ENCODE measurements at places on chromosomes 3 and 15.

- no peak for DNase-seq
Measured at GRCh38 chr3:121855555-121855954, 20.5 kb downstream of the EAF2 start.

GRCh38 chr3:56624725-56625124, 58.3 kb downstream of the TASOR start:
- no peak for DNase-seq

DNA sequence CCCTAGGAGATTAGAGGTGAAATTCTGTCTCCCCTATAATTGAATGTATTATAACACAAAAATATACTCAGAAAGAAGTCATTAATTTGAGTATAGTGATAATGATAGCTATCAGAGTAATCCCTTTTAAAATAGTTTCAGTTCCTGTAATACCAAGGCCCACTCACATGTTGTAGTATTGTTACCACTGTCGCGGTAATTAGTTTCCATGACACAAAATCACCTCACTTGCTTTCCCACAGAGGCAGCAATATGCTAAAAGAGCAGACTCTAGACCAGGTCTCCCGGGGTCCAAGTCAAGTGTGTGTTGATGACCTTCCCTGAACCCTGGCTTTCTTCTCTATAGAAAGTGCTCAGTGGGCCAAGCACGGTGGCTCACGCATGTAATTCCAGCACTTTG, 39.5 kb upstream of the NSMCE3 start:
- DNase-seq = no peak

DNA sequence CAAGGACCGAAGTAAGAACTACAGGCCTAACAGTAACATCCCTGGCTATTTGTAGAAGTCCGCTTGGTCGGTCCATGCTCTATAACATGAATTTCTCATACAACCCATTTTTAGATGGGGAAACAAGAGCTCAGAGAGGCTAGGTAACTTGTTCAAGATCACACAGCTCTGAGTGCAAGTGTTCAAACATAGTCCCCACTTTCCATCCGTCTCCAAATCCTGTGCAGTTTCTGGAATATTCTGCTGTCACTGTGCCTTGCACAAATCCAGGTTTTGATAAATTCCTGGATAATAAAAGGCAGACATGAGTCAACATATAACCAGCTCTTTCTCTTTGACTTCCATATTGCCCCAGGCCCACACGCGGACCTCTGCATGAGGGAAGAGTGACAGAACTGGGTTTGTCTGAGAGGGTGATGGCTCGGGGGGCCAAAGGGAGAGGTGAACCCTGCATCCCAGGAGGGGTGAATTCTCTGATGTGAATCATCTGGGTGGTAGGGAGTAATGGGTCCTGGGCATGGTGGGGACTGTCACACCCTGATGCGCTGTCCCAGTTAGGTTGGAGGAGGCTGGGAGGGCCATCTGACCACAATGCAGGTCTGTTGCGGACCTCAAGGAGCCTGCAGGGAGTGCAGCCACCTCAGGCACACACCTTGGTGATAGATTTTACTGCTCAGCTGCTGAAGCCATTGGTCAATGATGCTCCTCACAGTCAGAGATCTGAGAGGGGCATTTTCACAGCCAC, 162.2 kb downstream of the SMAD6 start:
- no peak for DNase-seq

- no peak for DNase-seq
Measured at GRCh38 chr15:62094388-62094787, 27.6 kb downstream of the C2CD4A start.

DNA sequence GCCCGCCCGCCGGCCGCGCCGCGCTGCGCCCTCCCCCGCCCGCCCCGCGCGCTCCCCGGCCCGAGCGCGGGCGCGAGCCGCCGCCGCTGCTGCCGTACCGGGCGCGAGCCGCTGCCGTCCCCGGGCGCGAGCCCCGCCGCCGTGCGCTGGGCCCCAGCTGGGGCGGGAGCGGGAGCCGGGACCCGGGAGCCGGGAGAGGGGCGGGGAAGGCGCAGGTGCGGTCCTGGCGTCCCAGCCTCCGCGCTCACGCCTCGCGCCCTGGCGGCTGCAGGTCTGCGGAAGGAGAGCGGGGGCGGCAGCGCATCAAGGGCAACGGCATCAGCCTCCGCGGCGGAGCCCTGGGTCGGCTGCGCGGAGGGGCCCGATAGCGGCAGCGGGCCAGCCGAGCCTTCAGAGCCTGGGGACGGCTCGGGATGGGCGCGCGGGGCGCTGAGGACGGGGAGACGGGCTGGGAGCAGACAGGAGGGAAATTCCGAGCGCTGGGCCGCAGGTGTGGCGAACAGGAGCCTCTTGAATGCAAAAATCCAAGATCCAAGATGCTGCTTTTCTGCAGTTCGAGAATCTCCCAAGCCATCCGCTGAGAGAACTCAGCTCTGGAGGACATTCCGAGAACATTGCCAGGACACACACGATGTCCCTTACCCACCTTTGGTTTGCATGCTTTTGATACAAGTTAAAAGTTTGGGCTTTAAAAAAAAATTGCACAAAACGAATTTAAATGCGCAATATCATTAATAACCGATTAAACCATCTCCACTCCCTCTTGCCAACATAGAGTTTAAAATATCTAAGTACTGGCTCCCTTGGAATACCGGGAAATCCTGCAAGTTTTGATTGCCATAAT, 251.1 kb downstream of the TJP1 start:
- DNase-seq = peak; percentile 5

GRCh38 chr3:147359177-147360050, 46.9 kb downstream of the ZIC4 start:
- no peak for DNase-seq

GRCh38 chr15:98134905-98135304, 174.4 kb downstream of the ARRDC4 start:
- no peak for DNase-seq

DNA sequence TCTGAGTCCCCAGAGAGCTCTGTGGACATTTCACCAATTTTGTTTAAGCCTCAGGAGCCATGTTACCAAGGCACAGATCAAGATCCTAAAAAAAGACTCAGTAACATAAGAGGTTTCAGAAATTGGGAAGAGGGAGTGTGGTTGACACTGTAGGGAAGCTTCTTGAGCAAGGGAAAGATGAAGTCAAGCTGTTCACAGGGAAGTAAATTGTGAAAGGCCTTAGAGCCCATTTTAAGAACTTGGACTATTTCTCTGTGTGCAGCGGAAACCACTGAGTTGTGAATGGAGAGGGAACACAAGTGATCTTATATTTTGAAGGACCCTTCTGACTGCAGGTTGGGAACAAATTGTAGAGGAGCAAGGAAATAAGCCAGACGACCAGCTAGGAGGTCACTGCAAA, 18.7 kb downstream of the BCL2A1 start:
- no peak for DNase-seq

GRCh38 chr3:143699424-143699823, 148.8 kb downstream of the SLC9A9 start:
- no peak for DNase-seq

DNA sequence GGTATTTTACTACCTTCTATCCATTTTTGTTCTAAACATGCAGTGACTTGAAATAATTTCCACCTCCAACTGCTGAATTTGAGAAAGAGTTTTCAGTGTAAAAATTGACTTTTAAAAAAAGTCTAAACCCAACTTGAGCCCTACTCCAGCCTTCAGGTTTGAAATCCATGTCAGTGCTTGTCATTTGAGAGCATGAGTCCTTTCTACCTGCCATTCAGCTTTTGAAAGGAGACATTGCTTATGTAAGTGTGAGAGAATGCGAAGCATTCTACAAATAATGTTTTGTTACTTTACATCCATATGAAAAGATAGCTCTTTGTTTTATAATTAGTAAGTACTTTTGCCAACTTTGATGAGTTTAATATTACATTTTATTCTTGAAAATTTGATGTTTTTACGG, 329.2 kb downstream of the PTPRG start:
- DNase-seq = no peak

DNA sequence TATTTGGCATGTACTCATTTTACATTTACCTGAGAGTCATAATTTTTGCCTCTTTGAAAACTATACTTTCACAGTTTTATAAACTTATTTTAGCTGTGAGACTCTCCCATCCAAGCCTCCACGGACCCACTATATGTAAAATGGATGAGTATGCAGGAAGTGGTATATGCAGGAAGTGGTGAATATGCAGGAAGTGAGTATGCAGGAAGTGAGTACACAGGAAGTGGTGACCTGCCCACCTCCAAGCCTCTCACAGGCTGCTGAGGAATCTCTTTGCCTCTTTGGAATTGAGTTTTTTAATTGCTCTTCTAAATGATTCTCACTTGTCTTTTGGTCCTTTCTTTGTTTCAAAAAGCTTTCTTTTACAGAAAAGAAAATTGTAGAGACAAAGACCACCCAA, 85.2 kb downstream of the KBTBD8 start:
- DNase-seq = peak; percentile 13

GRCh38 chr3:185421577-185422232, 58.8 kb downstream of the MAP3K13 start:
- no peak for DNase-seq

- DNase-seq = no peak
Measured at GRCh38 chr3:100581650-100582049, 27.8 kb upstream of the ADGRG7 start.

DNA sequence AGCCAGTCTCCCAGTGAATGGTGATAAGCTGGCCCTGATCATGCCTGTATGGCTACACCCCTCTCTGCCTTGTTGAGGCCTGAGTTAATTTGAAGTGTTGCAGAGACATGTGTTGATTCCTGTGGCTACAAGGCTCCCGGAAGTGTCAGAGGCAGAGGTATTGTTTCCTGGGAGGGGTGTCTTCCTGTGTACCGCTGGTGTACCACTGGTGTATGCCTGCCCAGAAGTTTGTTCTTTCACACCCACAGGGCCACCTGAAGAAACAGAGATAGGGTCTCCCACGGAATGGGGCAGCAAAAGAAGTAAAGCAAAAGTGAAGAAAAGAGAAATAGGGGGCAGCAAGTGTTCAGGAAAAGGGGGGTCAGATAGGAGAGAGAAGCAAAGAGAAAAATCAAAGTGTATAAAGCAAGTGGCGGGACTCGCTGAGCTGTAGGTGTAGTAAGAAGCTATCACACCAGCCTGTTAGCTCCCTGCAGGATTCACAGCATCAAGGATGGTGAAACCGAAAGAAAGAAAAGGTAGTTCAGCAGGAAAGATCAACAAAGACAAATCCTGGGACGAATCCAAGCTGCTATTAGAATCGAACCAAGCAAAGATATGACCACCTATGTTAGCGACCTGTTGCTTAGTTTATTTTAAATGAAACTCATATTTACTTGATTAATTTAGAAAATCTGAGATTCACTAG, 36.6 kb upstream of the CD47 start:
- DNase-seq = no peak

DNA sequence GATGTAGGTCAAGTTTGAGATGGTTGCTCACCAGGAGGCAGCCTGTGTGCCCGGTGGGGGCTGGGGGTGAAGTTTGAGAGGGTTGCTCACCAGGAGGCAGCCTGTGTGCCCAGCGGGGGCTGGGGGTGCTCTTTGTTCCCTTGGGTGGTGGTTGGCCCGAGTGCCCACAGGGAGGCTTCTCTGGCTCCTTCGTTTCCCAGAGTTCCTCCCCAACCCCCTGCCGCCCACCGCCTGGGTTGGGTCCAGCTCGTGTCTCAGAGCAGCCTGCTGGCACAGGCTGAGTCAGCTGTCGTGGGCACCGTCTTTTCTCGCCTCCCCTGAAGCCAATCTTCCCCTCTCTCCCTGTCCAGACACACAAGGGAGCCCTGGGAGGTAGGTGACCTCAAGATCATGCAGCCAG, 3.1 kb downstream of the APBA2 start:
- DNase-seq = no peak

- no peak for DNase-seq
Measured at GRCh38 chr3:70247955-70248354, 64.5 kb downstream of the MDFIC2 start.

DNA sequence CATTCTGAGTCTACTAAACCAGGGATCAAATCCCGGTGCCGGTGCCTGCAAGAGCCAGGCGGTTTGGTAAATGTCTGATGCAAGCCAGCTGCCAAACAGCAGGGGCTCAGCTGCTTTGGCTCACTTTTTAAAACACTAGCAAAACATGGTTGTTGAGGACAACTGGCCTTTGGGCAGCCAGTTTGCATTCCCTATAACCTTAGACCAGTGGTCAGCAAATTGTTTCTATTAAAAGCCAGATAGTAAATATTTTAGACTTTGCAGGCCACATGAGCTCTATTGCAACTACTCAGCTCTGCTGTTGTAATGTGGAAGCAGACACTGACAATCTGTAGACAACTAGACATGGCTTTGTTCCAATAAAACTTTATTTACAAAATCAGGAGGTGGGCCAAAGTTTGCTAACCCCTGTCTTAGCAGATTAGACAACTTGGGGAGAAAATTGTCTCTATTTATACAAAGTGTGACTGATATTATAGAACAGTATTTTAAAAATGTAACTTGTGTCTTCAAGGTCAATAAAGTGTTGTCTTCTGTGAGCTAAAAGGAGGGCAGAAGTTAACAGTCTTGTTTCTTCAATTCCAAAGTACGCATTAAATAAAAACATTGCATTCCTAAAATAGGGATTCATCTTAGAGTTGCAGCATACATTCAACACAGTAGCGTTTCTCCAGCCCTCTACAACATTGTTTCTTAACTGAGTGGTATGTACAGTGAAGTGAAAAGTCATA, 67.6 kb downstream of the SSUH2 start:
- no peak for DNase-seq

DNA sequence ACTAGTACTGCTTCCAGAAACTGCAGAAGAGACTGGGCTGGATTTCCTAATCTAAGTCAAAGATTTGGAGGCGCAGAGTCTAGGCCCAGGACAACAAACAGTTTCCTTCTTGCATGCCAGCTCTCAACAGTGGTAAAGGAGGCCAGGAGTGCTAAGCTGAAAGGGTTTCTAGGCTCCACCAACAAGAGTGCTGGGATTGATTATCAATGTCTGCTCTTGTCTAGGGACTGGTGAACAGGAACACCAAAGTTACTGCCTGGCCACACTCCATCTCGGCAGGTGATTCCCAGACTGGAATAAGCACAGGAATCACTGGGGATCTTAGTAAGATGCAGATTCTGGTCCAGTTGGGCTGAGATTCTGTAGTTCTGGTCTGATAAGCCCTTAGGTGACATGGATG, 22.8 kb upstream of the FGD5 start:
- DNase-seq = no peak

GRCh38 chr3:49705390-49705960, 14.0 kb downstream of the AMIGO3 start:
- DNase-seq = no peak

DNA sequence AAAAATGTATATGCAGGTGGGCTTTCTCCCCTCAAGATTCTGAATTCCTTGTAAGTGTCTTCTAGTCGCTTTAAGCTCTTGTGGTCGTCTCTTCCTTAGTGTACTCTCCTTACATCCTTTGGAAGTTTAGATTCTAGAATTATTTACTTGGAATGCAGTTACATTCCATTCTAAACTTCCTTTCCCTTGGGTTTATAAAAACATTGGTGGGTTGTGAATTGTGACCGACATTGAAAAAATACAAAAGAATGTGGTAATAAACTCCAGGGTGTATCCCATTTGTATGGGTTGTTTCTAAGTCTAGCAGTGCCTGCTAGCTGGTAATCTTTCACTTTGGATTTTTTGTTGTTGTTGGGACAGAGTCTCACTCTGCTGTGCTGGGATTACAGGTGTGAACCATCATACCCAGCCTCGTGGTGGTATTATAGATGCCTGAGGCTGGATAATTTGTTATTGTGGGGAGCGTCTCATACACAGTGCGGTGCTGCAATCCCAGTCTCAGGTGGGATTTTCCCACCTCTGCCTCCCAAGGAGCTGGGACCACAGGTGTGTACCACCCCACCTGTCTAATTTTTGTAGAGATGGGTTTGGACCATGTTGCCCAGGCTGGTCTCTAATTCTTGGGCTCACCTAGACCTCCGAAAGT, 9.1 kb downstream of the CHD2 start:
- no peak for DNase-seq

GRCh38 chr3:127428344-127428997, 140.6 kb upstream of the PRR20G start:
- no peak for DNase-seq

GRCh38 chr15:80659375-80659774, 35.7 kb upstream of the ABHD17C start:
- DNase-seq = no peak
